ENCODE measurements at places on chromosomes 7 and 10. TPM values are rescaled to one million over a fixed set of nuclear protein-coding genes. Genes with fewer than 3 reads are reported as not detected.

DNA sequence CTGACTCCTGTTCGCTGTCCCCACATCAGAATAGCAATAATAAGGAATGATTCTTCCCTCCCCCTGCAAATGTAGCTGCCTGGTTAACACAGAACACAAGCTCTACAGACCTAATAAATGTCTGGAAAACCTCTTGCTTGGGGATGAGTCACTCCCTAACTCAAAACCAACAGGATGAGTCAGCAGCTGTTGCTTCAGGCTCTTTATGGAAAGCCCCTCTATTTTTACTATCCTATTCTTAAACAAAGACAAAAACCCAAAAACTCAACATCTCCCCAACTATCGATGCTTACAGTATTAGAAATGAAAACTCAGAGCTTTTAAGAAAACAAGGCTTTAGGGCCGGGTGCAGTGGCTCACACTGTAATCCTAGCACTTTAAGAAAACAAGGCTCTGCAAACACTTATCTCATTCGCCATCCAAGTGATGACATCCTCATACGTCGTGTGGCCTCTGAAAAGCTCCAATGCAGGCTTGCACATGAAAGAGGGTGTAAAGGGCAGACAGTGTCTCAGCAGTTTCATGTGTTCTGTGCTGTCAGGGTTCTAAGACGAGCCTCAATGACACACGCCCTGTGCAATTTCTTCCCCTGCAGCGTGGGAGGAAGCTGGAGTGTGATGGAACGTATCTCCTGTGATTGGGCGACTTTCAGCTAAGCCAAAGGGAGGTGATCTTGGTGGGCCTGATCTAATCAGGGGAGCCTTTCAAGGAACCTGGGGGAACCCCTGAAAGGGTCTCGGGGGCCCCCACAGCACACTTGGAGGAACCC is 70.1 kb downstream of the AMZ1 start:
- H3K27ac ChIP-seq: no peak overlapping the region
- peaks cover 25% of the 10 kb centered on the region for H3K36me3 ChIP-seq
- no peak for DNase-seq
- H3K27me3 ChIP-seq: no peaks in the 10 kb centered on the region
- H3K4me1 ChIP-seq: peaks cover 25% of the 10 kb centered on the region
- no peak overlapping the region for H3K4me3 ChIP-seq

- H3K27me3 ChIP-seq: no peaks in the 10 kb centered on the region
- DNase-seq: no peak
- peaks cover 7% of the 10 kb centered on the region for H3K4me1 ChIP-seq
Measured at GRCh38 chr7:50596484-50596883, 31.3 kb upstream of the DDC start.

DNA sequence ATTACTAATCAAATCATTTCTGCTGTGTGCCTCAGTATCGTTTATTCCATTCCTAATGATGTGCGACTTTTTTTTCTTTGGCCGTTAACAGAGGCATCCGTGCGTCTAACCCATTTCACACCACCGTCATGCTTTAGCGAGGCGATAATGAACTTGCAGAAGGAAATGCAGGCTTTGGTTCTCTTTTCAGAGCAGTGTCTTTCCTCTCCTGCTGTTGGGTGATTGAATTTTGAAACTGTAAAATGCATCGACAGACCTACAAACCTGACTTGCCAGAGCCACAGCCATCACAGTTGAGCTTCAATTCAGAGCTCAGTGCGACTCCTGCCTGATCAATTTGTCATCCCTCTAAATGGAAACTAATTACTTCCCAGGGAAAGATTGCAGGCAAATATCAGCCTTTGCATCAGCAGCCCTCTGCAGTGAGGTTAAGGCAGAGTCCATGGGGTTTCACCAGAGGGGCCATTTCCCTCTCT is 486.0 kb upstream of the GALNT17 start:
- H3K4me1 ChIP-seq: peaks cover 25% of the 10 kb centered on the region
- DNase-seq: no peak
- H3K27ac ChIP-seq: peak overlapping the region; percentile 61
- H3K4me3 ChIP-seq: no peak overlapping the region

ZNF239 gene
- total RNA-seq: 4.8 TPM

GHRHR gene
- total RNA-seq: not detected
